Stimulated activated CD4-positive, alpha-beta T cell treated with anti-CD3 and anti-CD28 coated beads, Interleukin-1b, Interleukin-23, amount 100 ng/mL, for 24 hours (primary cell): ENCODE measurements at places on chromosomes 7 and 10.

DNA sequence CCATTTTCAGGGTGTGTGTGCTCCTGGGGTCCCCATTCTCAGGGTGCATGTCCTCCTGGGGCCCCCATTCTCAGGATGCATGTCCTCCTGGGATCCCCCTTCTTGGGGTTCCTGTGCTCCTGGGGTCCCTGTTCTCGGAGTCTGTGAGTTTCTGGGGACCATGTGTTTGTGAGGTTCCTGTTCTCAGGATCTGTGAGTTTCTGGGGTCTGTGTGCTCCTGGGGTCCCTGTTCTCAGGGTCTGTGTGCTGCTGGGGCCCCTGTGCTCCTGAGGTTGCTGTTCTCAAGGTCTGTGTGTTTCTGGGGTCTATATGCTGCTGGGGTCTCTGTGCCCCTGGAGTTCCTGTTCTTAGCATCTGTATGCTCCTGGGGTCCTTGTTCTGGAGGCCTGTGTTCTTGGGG is 425.5 kb downstream of the GLRX3 start:
- no peak for DNase-seq

DNA sequence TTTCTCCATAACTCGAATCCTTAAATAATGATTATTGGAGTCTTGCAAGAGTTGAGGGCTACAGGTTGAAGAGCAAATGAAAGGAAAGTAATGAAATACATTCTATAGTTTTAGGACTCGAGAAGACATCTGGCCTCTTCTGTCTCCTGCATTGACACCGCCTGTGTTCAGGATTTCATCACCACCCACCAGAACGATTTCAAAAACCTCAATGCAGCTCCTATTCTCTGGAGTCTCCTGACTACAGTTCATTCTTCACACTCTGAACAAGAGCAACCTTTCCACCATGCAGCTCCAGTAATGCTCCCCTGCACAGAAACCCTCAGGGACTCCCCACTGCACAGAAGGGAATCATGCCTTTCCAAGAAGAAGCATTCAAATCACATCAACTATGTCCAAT is 5.5 kb downstream of the IL15RA start:
- DNase-seq: no peak

DNA sequence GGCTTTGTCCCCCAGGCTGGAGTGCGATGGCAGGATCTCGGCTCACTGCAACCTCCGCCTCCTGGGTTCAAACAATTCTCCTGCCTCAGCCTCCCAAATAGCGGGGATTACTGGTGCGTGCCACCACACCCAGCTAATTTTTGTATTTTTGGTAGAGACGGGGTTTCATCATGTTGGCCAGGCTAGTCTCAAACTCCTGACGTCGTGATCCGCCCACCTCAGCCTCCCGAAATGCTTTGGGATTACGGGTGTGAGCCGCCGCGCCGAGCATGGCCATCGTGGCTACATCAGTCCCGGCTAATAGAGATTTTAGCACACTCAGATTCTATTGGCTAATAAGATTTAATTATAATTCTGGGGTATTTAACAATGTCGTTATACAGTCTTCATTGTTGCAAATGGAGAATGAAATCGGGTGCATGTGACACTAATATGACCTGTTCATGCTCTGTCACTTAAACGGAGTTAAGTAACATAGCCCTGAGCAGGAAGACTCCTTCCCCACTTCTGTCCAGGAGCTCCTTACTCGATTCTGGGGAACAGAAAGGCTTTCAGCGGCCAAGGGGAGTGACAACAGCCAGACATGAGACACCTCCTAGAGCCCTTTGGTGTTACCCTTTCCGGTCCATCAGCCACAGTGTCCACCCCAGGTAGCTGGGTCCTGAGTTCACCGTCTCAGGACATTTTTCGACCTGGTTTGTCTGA is 40.9 kb upstream of the FAM20C start:
- no peak for DNase-seq

- DNase-seq: no peak
Observed at GRCh38 chr7:40177071-40177470, 42.3 kb downstream of the SUGCT start.

DNA sequence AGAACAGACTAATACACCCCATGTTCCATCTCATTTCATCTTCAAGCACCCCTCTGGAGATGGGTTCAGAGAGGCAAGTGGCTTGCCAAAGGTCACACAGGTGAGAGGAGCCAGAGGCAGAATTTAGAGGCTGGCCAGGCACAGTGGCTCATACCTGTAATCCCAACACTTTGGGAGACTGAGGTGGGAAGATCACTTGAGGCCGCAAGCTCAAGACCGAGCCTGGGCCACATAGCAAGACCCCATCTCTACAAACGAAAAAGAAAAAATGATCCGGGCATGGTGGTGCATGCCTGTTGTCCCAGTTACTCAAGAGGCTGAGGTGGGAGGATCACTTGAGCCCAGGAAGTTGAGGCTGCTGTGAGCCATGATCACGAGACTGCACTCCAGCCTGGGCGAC is 34.7 kb upstream of the MYL10 start:
- no peak for DNase-seq

DNA sequence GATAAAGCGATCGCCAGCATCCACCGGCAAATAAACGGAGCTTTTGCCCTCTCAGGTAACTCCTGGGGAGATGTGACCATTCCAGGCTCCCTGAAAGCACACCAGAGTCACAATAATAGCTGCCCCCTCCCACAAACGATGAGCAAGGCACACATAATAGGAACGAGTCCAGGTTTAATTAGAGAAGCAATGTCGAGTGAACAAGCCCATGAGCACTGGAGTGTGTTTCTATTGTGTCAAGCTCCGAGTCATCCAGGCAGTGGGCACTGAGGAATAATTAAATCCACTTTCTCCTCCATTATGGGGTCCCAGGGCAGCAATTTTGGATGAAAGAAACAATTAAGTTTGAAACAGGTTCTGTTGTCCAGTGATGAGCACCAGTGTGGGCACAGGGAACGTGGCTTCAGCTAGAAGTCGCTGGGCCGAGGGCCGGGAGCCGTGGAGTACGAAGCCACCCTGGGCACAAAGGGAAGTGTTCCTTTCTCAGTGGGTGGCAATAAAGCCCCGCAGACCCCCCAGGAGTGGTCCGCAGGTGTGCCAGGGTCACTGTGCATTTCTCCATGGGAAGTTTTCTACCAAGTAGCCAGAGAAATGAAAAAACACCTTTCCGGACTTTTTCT is 12.0 kb downstream of the PNLIPRP2 start:
- no peak for DNase-seq

DNA sequence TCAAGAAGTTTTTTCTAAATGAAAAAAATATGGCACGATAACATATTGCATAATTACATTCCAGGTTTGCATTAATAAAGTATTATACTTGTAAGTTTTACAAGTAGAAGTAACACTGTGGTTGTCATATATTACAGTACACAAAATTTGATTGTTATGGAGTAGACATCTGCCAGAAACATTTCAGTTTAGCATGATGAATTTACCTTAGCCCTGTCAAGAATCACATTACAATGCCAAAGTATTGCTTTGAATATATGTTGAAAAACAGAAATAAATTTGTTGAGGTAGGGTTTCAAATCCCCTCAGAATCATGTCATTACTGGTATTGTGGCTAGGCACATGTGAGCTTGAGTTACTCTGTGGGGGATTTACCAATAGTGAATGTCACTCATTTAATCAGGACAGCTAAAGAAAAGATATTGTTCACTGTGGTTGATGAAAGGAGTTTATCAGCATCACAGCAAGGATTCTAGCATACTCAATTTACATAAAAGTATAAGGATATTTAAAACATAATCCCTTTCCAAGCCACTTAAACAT is 112.1 kb downstream of the MDFIC start:
- no peak for DNase-seq

- DNase-seq: no peak
Observed at GRCh38 chr10:49396666-49396999, 744 bp upstream of the DRGX start.

DNA sequence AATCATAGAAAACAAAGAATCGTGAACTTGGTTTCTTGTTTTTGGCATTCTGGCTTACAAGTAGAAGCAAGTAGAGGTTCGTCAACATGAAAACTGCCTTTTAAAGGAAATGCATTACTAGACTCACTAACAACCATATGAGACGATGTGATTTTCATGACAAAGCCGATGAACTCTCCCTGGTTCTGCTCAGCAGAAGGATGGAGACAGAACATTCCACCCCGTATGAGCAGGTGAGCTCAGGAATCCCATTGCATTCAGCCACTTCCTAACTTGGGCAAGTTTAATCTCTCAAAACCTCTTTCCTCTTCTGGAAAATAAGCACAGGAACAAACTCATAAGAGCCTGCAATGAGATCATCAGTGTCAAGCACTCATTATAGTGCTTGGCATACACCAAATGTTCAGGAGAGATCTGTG is 57.4 kb upstream of the SVIL start:
- no peak for DNase-seq
